ENCODE measurements at places on chromosomes 4 and X.

- no peak for DNase-seq
These were observed 4.0 kb upstream of the FATE1 start for GRCh38 chrX:151711787-151712186.

DNA sequence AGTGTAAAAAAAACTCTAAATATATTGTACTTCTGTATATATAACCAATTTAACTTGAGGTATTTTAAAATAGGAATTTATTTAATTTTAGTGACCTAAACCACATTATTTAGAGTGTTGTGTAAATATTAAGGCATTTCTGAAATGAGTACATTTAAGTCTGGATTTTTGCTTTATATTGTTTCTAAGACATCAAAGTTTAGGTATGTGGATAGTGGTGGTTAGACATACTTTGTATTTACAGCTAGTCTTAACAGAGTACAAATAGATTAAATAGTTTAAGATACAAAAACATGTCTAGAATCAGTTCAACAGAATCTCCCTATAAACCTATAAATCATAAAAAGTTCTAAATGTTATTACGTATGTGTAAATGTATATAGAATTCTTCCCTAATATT, 588.5 kb downstream of the TRIML1 start:
- no peak for DNase-seq

DNA sequence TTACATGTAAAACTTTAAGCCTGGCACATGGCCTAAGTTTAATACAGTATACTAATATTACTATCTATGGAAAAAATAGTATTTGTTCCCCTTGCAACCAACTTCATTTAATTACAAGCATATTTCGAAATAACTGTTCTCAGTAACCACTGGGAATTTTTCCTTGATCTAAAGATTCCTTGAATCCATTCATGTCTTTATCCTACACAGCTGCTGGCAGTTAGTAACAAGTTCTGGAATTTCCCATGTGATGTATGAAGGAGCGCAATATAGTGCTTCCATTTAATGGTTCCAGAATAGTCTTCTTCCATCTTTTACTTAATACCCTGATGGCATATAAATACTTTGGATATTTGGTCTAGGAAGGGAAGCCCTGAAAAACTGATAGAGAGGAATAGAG, 136.5 kb downstream of the AASDH start:
- no peak for DNase-seq

DNA sequence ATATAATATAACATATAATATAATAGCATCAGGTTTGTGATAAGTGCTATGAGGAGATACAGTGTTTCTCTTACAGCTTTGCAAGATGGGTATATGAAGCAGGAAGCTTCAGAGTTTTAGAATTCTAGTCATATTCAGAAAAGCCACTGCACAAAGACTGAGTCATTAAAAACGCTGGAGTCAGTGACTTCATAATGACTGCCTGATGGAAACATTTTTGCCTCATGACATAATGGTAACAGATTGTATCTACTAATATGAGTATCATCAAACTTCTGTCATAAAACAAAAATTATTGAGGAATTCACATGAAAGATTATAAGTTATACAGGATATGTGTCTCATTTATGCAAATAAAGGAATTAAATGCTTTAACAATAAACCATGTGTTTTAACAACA, 46.8 kb downstream of the EPHA5 start:
- no peak for DNase-seq

GRCh38 chrX:119105826-119106225, 21.8 kb downstream of the KIAA1210 start:
- no peak for DNase-seq

DNA sequence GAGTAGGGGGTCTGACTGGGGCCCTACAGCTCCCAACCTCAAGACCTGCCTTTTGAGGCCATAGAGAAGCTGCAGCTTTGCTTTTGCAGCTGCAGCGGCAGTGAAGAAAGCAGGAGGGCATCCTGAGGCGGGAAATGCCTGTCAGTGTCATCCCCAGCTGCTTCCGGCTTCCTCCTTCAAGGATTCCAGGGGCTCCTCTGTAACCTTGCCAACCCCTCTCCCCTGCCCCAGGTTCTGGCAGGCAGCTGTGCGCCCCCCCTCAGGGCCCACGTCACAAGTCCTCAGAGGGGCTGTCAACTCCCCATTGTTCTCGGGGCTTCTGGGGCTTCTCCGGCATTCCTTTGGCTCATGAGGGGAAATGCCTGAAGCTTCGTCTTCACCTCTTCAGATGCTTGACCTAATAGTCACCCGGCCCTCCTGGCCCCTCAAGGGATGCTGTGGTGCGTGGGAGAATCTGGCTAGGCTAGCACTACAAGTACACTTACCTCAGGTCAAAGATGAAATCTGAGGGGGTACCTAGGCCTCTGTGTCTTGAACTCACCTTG, 31.9 kb downstream of the APLN start:
- DNase-seq: no peak

DNA sequence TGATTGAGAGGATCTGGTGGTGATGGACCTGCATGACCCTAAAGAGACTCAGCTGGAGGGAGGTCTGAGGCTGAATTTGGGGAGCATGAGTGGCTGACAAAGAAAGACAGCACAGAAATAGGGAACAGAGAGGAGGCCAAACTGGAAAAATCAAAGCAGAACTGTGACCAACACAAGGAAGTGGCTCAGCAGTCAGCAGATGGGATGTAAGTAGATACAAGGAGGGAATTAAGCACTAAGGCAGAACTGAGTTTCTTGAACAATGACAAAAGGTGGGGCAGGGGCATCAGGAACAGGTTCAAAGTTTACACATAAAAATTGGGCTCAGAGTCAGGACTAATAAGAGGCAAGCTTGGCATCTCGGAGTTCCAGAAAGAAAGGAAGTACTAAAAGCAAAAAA, 144.3 kb upstream of the KLF3 start:
- no peak for DNase-seq

- DNase-seq: no peak
These were observed 186.4 kb downstream of the PPP4R3C start for GRCh38 chrX:27276751-27277150.

- no peak for DNase-seq
These were observed 22.1 kb downstream of the TMEM131L start for GRCh38 chr4:153488006-153488891.

- no peak for DNase-seq
These were observed 28.3 kb upstream of the ALG13 start for GRCh38 chrX:111652719-111653118.

DNA sequence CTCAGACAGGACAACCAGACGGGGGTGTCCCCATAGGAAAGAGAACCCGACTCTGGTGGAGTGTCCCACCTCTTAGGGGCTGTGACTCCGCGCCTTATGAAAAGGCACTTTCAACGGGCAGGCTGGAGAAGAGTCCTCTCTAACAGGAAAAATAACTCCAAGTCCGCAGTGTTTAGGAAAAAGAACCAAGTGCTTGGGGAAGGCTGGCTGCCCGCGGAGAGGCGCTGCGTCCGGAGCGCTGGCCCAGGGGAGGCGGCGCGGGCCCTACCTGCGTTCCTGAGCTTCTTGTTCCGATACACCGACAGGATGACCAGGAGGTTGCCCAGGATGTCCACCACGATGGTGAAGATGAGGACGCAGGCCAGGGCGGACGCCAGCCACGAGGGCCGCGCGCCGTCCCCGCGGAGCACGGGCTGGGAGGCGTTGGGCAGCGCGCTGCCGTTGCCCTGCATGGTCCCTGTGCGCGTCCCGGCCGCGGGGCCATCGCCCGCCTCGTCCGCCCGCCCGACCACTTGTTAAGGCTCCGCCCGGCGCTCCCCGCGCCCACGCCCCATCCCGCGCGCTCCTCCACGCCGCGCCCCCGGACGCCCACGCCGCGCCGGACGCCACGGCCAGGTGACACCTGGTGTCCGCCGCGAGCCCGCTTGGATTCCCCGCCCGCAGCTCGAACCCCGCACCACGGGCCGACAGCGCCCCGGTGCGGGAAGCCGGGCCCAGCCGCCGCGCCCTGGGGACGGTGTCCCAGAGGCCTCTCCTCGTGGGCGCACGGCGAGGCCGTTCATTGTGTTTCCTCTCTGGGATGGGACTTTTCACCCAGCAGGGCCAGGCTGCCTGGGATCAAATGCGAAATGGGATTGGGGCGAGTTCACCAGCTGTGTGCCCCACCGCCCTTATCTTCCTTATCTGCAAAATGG, at the start of gene MTNR1A:
Gene MTNR1A (minus strand): TSS at position 654 of the 914 bp plus-strand sequence. CDS start 202 bp downstream, at position 452.
- no peak for DNase-seq

DNA sequence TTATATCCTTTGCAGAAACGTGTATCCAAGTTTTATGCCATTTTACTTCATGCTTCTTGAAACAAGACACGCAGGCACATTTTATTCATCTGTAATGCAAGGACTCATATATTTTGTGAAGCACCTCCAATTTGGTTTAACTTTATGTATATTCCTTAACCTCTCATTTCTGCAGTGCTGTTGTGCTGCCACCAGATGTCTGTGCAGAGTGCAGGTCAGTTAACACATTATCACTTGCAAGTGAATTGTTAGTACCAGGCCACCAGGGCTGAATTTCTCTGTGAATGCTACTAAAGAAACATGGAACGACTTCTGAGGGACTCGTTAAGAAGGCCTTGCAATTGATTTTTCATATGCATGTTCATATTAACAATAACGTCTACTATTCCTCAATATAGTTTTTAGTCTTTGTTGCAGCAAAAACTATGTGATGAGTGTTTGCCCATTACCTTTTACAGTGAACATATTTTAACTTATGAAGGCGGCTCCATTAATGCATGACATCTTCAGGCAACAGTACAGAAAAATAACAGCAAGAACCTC, 770.3 kb downstream of the NLGN4X start:
- no peak for DNase-seq

GRCh38 chr4:4781936-4782707, 77.3 kb upstream of the MSX1 start:
- DNase-seq: no peak

DNA sequence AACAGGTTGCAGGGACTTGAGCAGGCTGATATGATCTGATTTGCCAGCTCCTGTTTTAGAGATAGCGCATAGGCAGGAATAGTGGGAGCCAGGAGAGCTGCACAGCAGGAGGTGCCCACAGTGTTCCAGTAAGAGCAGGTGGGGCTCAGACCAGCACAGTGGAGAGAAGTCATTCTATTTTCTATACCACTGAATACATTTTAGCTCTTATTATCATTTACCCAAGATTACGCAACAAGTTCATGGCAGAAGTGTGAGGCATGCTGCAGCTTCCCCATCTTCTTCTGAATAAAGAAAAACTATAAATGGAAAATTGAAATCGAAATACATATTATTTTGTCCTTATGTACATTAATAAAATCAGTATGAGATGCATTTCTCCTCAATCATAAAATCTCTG, 114.7 kb upstream of the EDNRA start:
- DNase-seq: no peak

- no peak for DNase-seq
These were observed 43.9 kb upstream of the MTMR1 start for GRCh38 chrX:150649096-150649870.

DNA sequence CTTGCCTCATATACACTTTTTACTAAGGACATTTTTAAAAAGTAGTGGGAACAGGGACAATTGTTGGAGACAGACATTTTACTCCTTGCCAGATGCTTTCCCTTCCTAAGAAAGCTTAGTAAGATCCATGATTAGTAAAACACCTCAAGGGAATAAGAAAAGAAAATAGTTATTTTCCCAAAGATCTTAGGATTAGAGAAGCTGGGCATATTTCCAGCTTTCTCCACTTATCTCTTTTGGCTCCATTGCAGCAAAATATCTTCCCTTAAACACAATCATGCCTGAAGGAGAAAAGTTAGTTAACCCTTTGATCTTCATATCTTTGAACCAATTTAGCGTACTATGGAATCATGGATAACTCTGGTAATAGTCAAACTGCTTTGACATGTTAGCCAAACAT, 257.9 kb downstream of the PCDH18 start:
- no peak for DNase-seq

- DNase-seq: no peak
These were observed 178.4 kb upstream of the NWD2 start for GRCh38 chr4:37066159-37066558.

GRCh38 chr4:12084690-12085089, 656.0 kb upstream of the HS3ST1 start:
- DNase-seq: no peak

DNA sequence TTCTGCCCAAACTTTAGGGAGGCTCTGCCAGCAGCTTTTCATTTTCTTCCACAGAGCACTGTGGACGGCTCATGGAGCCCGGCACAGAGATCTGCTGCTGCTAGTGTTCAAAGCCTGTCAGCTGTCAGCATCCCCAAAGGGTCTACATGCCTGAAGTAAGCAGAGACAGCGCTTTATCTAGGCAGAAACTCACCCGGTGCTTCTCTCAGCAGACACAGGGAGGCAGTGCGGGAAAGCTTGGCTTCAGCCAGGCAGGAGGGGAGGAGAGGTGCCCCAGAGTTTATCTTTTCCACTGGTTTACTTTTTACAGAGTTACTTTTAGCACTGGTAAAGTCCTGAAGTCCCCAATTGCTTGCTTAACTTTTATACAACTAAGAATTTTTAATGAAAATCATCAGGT, 339.3 kb downstream of the NKX6-1 start:
- DNase-seq: no peak

DNA sequence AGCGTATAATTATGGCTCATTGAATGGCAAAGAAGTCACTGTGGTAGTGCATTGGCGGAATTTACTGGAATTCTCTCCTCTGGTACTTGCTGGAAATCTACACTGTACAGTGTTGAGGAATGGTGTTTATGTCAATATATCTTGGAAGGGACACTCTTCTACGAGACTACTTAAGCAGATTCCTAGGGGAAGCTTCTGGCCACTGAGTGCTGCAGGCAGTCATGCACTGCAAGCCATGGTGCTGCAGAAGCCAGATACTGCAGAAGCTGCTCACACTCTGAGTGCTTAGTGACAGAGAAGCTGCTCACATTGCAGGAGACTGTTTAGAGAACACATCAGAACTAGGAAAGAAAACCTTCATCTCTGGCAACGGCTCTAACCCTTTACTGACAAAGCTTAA, 725.0 kb downstream of the CCSER1 start:
- DNase-seq: no peak

DNA sequence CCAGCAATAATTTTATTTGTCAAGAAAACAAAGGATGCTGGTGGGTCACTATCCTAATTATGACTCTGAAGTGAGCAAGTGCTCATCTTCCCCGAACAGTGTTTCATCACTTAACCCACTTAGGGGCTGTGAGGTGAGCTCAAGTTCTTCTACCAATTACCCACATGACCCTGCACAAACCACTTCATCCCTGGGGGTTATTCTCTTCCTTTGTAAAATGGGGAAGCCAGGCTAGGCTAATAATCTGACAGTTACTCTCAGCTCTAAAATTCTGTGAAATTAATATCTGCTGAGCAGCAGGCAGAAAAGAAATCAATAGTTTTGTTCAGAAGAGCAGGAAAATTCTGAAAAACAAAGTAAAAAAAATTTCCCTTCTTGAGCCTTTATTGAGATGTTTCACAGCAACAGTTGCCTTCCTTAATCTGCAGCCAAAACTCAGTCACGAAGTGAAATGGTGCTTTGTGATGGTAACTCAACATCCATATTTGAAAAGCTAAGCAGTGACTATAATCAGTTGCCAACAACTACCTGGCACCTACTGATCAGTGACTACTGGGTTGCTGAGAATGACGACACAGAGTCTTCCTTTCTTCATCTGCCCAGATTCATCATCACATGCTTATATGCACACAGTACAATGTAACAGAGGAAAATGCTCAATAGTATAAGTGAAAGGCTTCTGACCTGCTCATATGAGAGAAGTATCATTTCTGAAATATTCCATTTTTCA, 24.1 kb downstream of the ATP8A1 start:
- no peak for DNase-seq

GRCh38 chr4:77264826-77265225, 107.8 kb downstream of the CCNG2 start:
- DNase-seq: no peak

- DNase-seq: no peak
These were observed 149.3 kb downstream of the SPRY1 start for GRCh38 chr4:123545667-123546572.
